CD4-positive, alpha-beta memory T cell (primary cell): ENCODE measurements at places on chromosomes 5 and 9. TPM values are rescaled to one million over a fixed set of nuclear protein-coding genes. Genes with fewer than 3 reads are reported as not detected.

- H3K36me3 ChIP-seq = no peaks in the 10 kb centered on the region
- no peaks in the 10 kb centered on the region for H3K27me3 ChIP-seq
- no peak overlapping the region for H3K27ac ChIP-seq
- DNase-seq = no peak
These were observed 549.3 kb downstream of the CCDC171 start for GRCh38 chr9:16102154-16102553.

CTNND2 gene
- not detected for total RNA-seq

DNA sequence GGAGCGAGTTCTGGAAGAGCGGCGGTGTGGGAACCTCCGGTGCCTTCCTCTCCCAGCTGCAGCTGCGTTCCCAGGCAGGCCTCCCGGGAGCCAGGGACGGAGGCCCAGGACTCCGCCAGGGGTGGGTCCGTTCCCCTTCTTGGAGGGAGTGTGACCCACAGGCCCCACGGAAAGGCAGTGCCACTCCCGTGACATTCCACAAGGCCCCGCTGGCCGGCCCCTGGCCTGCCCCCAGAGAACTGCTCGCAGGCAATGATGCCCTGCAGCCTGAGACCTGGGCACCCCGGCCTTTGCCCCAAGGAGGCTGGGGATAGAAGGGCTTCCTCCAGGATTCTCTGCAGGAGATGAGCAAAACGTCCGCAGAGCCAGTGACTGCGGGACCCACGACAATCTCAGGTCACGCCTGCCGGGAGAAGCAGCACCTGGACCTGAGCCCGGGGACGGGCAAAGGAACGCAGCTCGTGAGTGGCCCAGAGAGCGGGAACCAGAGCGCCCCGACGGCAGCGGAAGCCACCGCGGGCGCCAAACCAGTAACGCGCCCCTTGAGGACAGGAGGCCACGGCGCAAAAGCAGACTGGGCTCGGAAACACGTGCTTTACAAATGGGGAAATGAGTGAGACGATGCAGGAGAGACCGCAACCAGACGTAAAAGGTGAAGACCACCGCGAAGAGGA, 9.3 kb downstream of the OBP2B start:
- no peak overlapping the region for H3K27ac ChIP-seq
- DNase-seq = peak; percentile 42
- no peaks in the 10 kb centered on the region for H3K27me3 ChIP-seq
- H3K36me3 ChIP-seq = no peaks in the 10 kb centered on the region
- H3K4me1 ChIP-seq = no peaks in the 10 kb centered on the region
- no peak overlapping the region for H3K4me3 ChIP-seq

CYSRT1 gene
- 0.25 TPM for total RNA-seq

GRCh38 chr9:98810102-98810842, 2.8 kb downstream of the GALNT12 start:
- no peak overlapping the region for H3K4me3 ChIP-seq
- H3K27ac ChIP-seq = no peak overlapping the region
- no peaks in the 10 kb centered on the region for H3K27me3 ChIP-seq
- DNase-seq = no peak

SPOCK1 gene
- not detected for total RNA-seq

KIF4B gene
- not detected for total RNA-seq

DNA sequence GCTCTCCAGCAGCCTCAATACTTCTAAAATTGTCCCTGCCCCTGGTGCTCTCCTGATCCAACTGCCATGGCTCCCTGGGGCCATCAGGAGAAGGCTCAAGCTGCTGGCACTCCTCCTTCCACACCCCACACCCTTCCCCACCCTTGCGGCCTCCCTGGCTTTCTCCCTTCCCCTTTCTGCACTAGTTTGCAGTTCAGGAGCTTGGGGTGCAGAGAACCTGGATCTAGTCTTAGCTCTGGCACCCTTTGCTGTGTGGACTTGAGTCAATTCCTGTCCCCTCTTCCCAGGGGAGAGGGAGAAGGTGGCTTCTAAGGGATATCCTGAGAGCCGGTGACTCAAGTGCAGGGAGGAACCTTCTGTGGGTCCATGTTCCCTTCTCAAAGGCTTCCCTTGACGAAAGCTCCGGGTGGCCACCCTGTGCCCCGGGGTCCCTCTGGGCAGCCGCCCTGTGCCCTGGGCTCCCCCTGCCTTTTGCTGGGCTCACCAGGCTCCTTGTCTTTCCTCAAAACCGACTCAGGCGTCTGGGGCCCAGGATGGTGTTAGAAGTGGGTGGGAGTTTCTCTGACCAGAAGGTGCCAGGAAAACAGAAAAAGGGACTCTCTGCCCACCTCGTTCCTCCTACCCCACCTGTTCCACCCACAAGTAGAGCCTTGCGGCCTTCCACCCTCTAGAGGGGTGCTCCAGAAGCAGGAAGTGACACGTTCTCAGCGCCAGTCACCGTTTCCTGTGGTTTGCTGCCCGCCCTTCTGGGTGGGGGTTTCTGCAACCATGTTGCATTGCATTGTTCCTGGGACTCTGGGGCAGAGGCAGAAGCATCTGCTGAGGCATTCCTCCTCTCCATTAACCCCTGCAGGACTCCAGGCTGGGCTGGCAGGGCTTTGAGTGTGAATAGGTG, 15.0 kb downstream of the GLIPR2 start:
- no peaks in the 10 kb centered on the region for H3K36me3 ChIP-seq
- H3K4me1 ChIP-seq = peaks cover 81% of the 10 kb centered on the region
- peak overlapping the region; percentile 96 for H3K27ac ChIP-seq
- H3K27me3 ChIP-seq = no peaks in the 10 kb centered on the region
- DNase-seq = peak; percentile 89

SH3RF2 gene
- total RNA-seq = not detected

- H3K4me1 ChIP-seq = peaks cover 42% of the 10 kb centered on the region
- DNase-seq = peak; percentile 50
- no peaks in the 10 kb centered on the region for H3K36me3 ChIP-seq
- no peak overlapping the region for H3K4me3 ChIP-seq
These were observed 87.3 kb upstream of the GNAQ start for GRCh38 chr9:78118742-78119473.

- no peaks in the 10 kb centered on the region for H3K27me3 ChIP-seq
- H3K4me1 ChIP-seq = no peaks in the 10 kb centered on the region
- H3K4me3 ChIP-seq = no peak overlapping the region
- H3K27ac ChIP-seq = no peak overlapping the region
These were observed 408.7 kb downstream of the ARHGEF28 start for GRCh38 chr5:74034733-74035132.

DNA sequence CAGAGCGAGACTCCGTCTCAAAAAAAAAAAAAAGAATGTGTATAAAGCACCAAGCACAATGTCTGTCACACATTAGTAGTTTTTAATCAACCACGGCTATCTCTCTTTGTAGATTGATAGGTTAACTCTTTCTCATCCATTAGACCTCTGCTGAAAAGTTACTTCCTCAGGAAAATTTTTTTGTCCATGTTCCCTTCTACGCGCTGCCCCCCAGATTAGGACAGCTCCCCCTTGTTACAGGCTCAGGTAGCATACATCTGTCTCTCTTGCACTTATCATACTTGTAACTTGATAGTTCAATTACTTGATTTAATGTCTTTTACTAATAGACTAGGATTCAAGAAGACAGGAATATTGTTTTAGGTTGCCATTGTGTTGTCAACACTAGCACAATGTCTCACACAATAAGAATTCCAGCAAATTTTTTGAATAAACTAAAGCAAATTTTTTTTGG, 1.5 kb downstream of the SPDL1 start:
- H3K4me1 ChIP-seq = peaks cover 16% of the 10 kb centered on the region
- no peak overlapping the region for H3K4me3 ChIP-seq
- no peaks in the 10 kb centered on the region for H3K27me3 ChIP-seq
- no peaks in the 10 kb centered on the region for H3K36me3 ChIP-seq

DNA sequence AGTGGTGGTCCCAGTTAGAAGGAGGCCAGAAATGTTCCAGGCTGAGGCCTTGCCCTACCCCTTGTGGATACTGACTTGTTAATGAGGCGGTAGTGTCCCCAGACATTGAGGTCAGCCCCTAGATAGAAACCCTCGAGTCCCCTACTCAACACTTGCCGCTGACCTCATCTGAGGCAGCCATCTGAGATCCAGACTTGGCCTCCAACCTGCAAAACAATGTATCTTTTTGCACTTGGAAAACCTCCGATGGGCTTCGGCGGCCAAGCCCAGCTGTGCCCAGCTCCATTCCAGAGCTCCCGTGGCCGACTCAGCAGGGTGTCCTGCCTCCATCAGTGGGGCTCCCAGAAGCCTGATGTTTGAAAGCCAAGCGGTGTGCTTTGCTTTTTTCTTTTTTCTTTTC, 122.1 kb downstream of the WNK2 start:
- no peaks in the 10 kb centered on the region for H3K36me3 ChIP-seq
- H3K27ac ChIP-seq = no peak overlapping the region
- DNase-seq = no peak
- no peak overlapping the region for H3K4me3 ChIP-seq
- H3K27me3 ChIP-seq = no peaks in the 10 kb centered on the region
- no peaks in the 10 kb centered on the region for H3K4me1 ChIP-seq

GRCh38 chr5:76337953-76338451, 65.1 kb upstream of the IQGAP2 start:
- peak; percentile 58 for DNase-seq
- H3K4me3 ChIP-seq = no peak overlapping the region
- no peaks in the 10 kb centered on the region for H3K27me3 ChIP-seq
- no peaks in the 10 kb centered on the region for H3K36me3 ChIP-seq
- H3K27ac ChIP-seq = no peak overlapping the region
- H3K4me1 ChIP-seq = peaks cover 33% of the 10 kb centered on the region

DNA sequence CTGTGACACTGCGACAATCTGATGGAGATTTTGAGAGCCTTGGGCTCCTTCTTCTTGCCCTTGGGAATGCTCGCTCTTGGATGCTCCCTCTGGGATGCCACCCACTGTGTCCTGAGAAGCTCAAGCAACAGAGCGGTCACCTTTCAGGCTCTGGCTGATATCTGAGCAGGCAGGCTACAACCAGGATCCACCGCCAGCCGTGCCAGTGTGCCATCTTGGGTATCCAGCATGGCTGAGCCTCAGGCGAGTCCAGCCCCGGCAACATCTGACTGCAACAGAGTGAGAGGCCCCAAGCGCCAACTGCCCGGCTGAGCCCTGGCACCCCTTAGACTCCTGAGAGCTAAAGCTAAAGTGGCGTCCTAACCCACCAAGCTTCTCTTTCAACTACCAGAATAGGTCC, 202.1 kb downstream of the IRX2 start:
- H3K4me3 ChIP-seq = no peak overlapping the region
- no peaks in the 10 kb centered on the region for H3K27me3 ChIP-seq
- H3K4me1 ChIP-seq = no peaks in the 10 kb centered on the region
- no peaks in the 10 kb centered on the region for H3K36me3 ChIP-seq

DNA sequence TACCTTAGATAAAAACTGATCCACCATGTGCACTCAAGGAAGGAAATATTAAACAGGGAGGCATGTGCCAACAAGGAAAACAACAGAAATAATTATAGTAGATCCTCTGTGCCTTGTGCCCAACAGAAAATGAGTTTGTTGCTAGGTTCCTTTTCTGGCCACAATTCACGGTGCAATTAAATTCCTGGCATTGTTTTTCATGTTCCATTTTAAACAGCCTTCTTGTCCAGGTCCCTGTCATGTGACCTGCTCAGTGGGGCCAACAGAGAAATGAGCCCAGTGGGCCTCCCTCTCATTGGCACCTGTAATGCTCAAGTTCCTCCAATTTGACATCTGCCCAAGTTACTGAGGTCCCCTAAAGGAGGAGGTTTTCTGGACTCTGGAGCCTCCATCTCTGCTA, 56.5 kb downstream of the SPOCK1 start:
- no peak for DNase-seq
- no peaks in the 10 kb centered on the region for H3K4me1 ChIP-seq
- no peaks in the 10 kb centered on the region for H3K27me3 ChIP-seq
- no peak overlapping the region for H3K4me3 ChIP-seq
- no peaks in the 10 kb centered on the region for H3K36me3 ChIP-seq

DNA sequence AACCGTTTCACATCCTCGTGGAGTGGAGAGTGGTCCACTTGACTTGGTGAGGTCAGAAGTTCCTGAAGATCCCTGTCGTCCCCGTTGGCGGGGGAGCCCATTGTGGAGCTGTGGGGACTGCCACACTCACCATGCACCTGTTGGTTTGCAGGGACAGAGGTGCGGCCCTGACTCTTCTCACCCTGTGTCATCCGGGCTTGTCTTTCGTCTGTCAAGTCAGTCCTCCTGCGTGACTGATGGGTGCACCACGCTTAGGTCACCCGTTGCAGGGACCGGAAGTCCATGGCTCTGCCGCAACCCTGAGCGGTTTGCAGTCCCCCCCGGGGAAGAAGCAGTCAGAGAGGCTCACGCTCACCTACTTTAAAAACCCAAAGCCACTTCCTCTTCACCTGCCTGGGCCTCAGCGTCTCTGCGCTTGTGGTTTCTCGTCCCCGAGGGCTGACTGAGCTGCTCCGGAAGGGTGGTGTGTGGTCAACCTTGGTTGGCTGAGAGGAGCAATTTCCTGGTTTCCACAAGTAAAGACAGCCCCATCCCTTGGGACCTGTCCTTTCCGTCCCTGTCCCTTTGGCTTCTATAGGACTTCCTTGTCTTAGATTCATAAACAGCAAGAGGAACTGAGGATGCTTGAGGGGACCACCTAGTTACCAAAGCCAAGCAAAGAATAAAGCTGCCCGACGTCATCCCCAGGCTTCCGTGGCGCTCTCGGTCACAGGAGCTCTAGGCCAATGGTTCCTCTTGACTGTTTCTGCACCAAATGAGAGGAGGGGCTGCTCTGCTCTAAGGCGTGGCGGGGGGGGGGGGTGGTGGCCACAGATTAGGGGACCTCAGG, 53.2 kb downstream of the USP20 start:
- peak overlapping the region; percentile 80 for H3K4me3 ChIP-seq
- DNase-seq = peak; percentile 96
- H3K27ac ChIP-seq = peak overlapping the region; percentile 98
- H3K4me1 ChIP-seq = peaks cover 89% of the 10 kb centered on the region

GRCh38 chr9:77210116-77210515, 32.8 kb downstream of the VPS13A start:
- H3K36me3 ChIP-seq = peaks cover 4% of the 10 kb centered on the region
- no peak for DNase-seq
- H3K4me1 ChIP-seq = no peaks in the 10 kb centered on the region
- H3K27me3 ChIP-seq = no peaks in the 10 kb centered on the region
- H3K27ac ChIP-seq = no peak overlapping the region

DNA sequence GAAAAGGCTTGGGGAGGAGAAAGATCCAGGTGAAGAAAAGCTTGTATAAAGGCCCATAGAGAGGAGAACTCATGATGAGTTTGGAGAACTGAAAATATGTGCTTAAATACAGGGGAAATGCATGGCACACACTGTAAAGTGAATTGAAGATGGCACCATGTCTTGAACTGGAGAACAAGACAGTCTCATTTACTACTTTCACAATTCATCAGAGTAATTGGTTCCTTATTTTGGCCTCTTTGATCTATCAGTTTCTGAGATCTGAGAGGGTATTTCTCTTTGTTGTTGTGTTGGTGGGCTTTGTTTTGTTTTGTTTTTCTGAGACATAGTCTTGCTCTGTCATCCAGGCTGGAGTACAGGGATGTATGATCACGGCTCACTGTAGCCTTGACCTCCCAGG, 98.2 kb downstream of the CEMIP2 start:
- DNase-seq = no peak
- no peak overlapping the region for H3K27ac ChIP-seq
- no peaks in the 10 kb centered on the region for H3K27me3 ChIP-seq
- no peaks in the 10 kb centered on the region for H3K36me3 ChIP-seq
- H3K4me3 ChIP-seq = no peak overlapping the region
